ENCODE measurements at places on chromosomes 2 and 18.

DNA sequence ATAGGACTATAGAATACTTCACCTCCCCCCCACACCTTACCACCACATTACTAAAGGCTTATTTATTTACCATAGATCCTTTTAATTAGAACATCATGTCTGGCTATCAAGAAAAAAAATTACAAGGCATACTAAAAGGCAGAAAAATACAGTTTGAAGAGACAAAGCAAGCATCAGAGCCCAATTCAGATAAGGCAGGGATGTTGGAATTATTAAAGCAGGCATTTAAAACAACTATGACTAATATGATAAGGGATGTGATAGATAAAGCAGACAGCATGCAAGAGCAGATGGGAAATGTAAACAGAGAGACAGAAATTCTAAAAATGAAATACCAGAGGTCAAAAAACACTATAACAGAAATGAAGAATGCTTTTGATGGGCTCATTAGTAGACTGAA lies 55.4 kb upstream of the SMIM21 start:
- H3K27ac ChIP-seq, result no peak overlapping the region
- DNase-seq, result no peak
- H3K36me3 ChIP-seq, result no peaks in the 10 kb centered on the region
- no peaks in the 10 kb centered on the region for H3K27me3 ChIP-seq
- H3K4me3 ChIP-seq, result no peak overlapping the region

DNA sequence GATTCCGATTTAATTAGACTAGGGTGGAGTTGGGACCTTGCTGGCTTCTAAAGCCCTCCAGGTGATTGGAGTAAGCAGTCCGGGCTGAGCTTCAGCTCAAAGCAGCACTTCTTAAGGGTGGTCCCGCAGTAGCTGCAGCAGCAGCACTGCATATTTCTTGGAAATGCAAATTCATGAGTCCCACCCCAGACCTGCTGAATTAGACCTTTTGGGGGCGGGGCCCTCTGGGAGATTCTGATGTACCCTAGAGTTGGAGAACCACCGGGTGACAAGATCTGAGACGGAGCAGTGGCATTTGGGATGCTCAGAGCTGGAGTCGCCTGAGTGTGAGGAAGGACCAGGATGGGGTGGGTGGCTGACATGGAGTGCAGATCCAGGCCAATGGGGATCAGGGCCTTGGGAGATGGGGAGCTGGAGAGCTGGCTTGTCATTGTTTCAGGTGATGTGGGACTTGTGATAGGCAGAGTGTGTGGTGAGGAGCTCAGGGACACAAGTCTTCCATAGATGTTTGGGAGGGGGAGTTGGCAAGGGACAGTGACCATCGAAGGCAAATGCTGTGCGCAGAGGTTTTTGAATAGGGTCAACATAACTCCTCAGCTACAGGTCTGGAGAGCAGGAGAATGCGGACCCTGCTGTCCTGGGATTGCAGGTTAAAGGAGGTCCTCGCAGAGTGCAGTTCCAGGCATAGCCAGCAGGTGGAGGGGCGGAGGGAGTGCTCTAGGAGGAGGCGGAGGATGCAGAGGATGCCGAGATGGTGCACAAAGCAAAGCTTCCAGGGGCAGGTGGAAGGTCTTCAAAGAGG lies 130.9 kb upstream of the RAB12 start:
- peak; percentile 83 for DNase-seq
- no peaks in the 10 kb centered on the region for H3K4me1 ChIP-seq
- H3K4me3 ChIP-seq, result no peak overlapping the region

DNA sequence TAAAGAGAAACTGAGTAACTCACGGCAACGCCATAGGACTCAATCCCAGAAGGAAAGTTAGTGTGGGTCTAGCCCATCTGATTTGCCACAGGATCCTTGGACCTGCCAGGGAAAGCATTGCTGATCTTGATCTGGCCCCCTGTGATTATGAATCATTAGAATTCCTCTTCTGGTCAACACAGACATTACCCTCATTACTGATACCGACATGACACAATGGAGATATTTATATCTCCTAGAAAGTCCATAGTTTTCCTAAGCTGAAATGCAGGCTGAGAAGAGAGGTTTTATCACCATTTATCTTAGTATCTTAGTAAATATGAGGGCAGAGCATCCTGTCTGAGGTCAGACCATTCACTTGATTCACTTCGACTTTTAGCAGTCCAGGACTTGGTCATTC lies 75.5 kb upstream of the CCDC68 start:
- no peak overlapping the region for H3K27ac ChIP-seq
- no peaks in the 10 kb centered on the region for H3K36me3 ChIP-seq
- DNase-seq, result no peak
- no peaks in the 10 kb centered on the region for H3K4me1 ChIP-seq
- peaks cover 3% of the 10 kb centered on the region for H3K27me3 ChIP-seq

GRCh38 chr2:1882471-1882870 lies 138.2 kb upstream of the PXDN start:
- no peak for DNase-seq
- H3K27me3 ChIP-seq, result peaks cover 10% of the 10 kb centered on the region
- H3K4me3 ChIP-seq, result no peak overlapping the region
- H3K4me1 ChIP-seq, result peaks cover 4% of the 10 kb centered on the region
- no peak overlapping the region for H3K27ac ChIP-seq

- no peaks in the 10 kb centered on the region for H3K27me3 ChIP-seq
- H3K27ac ChIP-seq, result no peak overlapping the region
- no peaks in the 10 kb centered on the region for H3K36me3 ChIP-seq
- no peak for DNase-seq
Measured at GRCh38 chr2:147740211-147740927, 104.5 kb upstream of the ACVR2A start.

GRCh38 chr18:54392543-54393023 lies 34.9 kb downstream of the C18orf54 start:
- no peak overlapping the region for H3K27ac ChIP-seq
- no peak for DNase-seq
- no peaks in the 10 kb centered on the region for H3K36me3 ChIP-seq
- no peak overlapping the region for H3K4me3 ChIP-seq
- H3K27me3 ChIP-seq, result no peaks in the 10 kb centered on the region
- no peaks in the 10 kb centered on the region for H3K4me1 ChIP-seq

- H3K4me3 ChIP-seq, result no peak overlapping the region
- peaks cover 5% of the 10 kb centered on the region for H3K4me1 ChIP-seq
- H3K27me3 ChIP-seq, result no peaks in the 10 kb centered on the region
- no peak for DNase-seq
- no peaks in the 10 kb centered on the region for H3K36me3 ChIP-seq
Measured at GRCh38 chr2:115389898-115390565, 947.6 kb downstream of the DPP10 start.

DNA sequence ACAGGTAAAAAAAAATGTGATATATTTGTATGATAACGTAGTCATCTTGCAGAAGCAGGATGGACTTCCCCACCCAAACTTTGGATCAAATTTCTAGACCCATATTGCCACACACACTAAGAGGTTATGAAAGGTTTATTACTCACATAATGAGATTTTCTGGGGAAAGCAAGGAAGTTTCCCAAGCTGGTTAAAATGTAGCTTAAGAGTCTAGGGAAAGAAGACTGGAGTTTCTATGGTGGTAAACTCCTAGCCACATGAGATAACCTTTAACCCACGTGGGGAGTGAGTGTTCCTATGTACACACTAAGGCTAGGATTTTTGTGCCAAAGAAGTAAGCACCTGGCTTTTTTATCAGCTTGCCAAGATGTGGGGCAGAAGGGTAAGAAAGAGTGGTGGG lies 335.7 kb upstream of the UBE2E3 start:
- no peaks in the 10 kb centered on the region for H3K27me3 ChIP-seq
- no peaks in the 10 kb centered on the region for H3K4me1 ChIP-seq
- no peak overlapping the region for H3K27ac ChIP-seq
- no peaks in the 10 kb centered on the region for H3K36me3 ChIP-seq
- DNase-seq, result no peak
- no peak overlapping the region for H3K4me3 ChIP-seq

GRCh38 chr2:128308284-128308731 lies 10.4 kb downstream of the HS6ST1 start:
- no peaks in the 10 kb centered on the region for H3K36me3 ChIP-seq
- DNase-seq, result peak; percentile 15
- no peak overlapping the region for H3K4me3 ChIP-seq
- H3K27ac ChIP-seq, result no peak overlapping the region
- H3K4me1 ChIP-seq, result peaks cover 32% of the 10 kb centered on the region
- H3K27me3 ChIP-seq, result no peaks in the 10 kb centered on the region

- no peak for DNase-seq
- H3K27ac ChIP-seq, result no peak overlapping the region
- no peak overlapping the region for H3K4me3 ChIP-seq
- no peaks in the 10 kb centered on the region for H3K4me1 ChIP-seq
- H3K36me3 ChIP-seq, result no peaks in the 10 kb centered on the region
Measured at GRCh38 chr2:15388406-15389325, 172.5 kb downstream of the NBAS start.

- no peaks in the 10 kb centered on the region for H3K36me3 ChIP-seq
- DNase-seq, result peak; percentile 33
- no peak overlapping the region for H3K27ac ChIP-seq
- H3K27me3 ChIP-seq, result peaks cover 4% of the 10 kb centered on the region
Measured at GRCh38 chr2:8693157-8693821, 11.4 kb downstream of the ID2 start.

DNA sequence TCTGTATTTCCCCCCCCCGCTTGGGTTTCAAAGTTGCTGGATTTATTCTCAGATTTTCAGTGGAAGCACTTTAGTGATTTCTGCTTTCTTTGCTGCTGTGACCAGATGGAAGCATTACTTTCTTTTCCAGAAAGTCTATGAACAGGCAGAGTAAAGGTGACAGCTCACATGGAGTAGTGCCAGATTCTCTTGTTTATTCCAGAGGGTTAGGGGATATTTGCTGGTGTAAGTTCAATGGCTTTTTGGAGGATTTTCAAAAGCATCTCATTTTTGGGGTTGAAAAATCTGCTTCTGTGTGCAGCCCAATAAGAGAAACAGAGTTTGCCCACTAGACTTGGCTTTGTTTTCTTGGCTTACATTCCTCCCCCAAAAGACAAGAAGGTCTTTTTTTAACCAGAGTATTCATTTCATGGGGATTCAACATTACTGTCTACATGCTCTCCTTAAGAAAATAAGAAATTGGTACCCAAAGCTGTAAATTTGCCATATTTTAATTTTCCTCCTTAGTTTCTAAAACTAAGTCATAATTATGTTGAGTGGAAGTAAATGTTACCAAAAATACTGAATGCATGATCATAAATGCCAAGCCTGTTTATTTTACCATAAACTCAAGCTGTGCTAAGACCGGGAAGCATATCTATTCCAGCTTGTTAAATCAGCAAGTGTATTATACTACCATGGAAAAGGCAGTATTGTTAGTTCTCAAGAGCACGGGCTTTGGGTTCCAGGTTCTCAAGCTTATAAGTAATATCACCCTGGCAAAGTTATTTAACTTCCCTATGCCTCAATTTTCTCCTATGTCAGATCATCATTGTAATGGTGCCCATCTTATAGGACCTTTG lies 557.2 kb downstream of the CPS1 start:
- no peaks in the 10 kb centered on the region for H3K27me3 ChIP-seq
- H3K4me1 ChIP-seq, result no peaks in the 10 kb centered on the region
- no peak overlapping the region for H3K4me3 ChIP-seq
- no peaks in the 10 kb centered on the region for H3K36me3 ChIP-seq

DNA sequence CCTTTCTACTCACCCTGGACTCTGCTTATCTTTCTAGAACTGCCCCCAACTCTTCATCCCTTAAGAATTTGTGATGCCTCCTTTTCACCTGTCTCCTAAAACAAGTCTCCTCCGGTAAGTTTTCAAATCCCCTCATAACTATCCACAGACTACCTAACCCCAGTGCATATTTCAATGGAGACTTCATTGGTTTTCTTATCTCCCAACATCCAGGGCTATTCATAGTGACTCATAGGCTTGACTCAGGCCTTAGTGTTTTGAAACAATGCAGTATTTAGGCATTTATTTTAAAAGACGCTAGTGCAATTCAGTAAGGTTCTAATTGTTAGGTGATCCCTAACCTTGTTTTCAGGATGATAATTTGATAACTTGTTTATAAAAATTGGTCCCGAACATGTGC lies 399.2 kb downstream of the CPS1 start:
- no peaks in the 10 kb centered on the region for H3K36me3 ChIP-seq
- H3K27ac ChIP-seq, result no peak overlapping the region
- H3K27me3 ChIP-seq, result no peaks in the 10 kb centered on the region
- no peaks in the 10 kb centered on the region for H3K4me1 ChIP-seq

GRCh38 chr18:45321520-45321919 lies 293.8 kb upstream of the SLC14A2 start:
- DNase-seq, result no peak
- no peak overlapping the region for H3K4me3 ChIP-seq
- H3K27ac ChIP-seq, result no peak overlapping the region

DNA sequence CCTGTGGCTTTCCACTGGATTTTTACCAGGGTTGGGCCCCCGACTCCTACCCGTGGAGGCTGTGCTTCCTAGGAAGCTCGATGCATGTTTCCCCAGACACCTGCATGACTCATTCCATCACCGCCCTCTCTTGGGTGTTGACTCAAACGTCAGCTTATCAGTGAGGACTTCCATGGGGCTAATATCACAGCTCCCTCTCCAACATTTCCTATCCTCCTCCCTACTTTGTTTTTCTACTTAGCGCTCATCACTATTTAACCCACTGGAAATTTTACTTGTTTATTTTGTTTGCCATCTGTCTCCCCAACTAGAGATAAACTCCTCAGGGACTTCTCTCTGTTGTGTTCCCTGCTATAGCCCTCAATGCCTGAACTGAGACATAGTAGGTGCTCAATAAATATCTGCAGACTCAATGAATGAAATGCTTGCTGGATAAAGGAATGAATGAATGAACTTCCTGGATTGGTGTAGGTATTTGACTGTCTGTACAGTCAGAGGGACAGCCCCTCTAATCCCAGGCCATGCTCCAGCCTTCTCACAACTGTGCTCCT lies 89.7 kb upstream of the MSH2 start:
- H3K27ac ChIP-seq, result no peak overlapping the region
- peaks cover 13% of the 10 kb centered on the region for H3K4me1 ChIP-seq
- no peaks in the 10 kb centered on the region for H3K27me3 ChIP-seq
- H3K4me3 ChIP-seq, result no peak overlapping the region
- peak; percentile 22 for DNase-seq

DNA sequence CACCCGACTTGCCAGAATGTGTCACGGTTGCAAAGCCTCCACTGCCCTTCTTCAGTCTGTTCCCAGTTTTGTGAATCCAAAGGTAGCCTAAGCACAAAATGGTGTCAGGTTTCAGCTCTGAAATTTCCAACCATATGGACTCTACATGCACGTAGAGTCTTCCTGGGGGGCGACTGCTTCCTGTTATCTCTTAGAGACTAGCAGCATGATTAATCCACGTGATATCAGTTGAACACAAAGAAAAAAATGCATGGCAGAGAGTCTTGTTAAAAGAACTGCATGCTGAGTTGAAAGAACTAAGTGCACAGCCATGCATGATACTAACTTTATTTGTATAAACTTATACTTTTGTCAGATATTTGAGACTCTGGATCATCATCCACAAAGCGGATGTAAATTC lies 404.4 kb downstream of the SOCS6 start:
- no peak overlapping the region for H3K4me3 ChIP-seq
- no peaks in the 10 kb centered on the region for H3K36me3 ChIP-seq
- no peak for DNase-seq
- H3K4me1 ChIP-seq, result no peaks in the 10 kb centered on the region
- no peaks in the 10 kb centered on the region for H3K27me3 ChIP-seq

DNA sequence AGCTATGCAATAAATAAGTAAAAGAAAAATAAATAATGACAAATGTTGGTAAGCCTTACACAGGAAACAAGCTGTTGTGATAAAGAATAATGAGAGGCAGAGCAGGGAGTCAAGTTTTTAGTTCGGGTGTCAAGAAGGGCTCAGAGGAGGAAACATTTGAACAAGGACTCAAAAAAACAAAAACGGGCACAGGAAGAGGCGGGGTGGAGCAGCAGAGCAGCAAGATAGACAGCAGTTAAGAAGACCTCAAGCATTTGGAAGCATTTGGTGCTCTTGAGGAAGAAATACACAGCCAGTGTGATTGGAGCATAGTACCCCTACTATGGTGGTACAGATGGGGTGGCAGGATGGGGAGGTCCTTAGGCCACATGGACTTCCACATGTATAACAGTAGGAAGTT lies 2.8 kb downstream of the TMEM169 start:
- H3K27ac ChIP-seq, result no peak overlapping the region
- no peaks in the 10 kb centered on the region for H3K36me3 ChIP-seq
- no peaks in the 10 kb centered on the region for H3K4me1 ChIP-seq
- no peak overlapping the region for H3K4me3 ChIP-seq
- no peak for DNase-seq

All from pancreas (tissue), 10 donors.